ENCODE measurements at places on chromosomes 5 and 9.

DNA sequence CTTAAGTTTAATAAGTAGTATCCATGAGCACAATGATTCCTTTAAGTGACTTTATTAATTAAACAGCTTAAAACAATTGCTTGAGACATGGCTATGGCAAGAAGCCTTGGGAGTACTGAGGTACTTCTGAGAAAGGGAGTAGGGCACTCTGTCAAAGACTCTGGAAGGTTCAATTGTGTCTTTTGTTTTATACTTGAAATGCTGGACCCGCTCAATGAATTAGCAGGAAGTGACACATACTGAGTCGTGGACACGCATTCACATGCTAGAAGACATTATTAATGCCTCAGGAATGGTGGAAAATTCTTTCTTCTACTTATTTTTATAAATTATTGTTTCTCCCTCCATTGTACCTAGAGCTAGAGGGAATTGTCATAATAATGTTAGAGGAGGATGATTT lies 347.3 kb upstream of the ZNF608 start:
- no peak for DNase-seq

- DNase-seq = no peak
Measured at GRCh38 chr9:121720311-121721057, 69.0 kb downstream of the DAB2IP start.

- DNase-seq = no peak
Measured at GRCh38 chr5:74421377-74421776, 219.2 kb downstream of the ENC1 start.

GRCh38 chr5:111584651-111585050 lies 72.3 kb upstream of the STARD4 start:
- DNase-seq = peak; percentile 54

DNA sequence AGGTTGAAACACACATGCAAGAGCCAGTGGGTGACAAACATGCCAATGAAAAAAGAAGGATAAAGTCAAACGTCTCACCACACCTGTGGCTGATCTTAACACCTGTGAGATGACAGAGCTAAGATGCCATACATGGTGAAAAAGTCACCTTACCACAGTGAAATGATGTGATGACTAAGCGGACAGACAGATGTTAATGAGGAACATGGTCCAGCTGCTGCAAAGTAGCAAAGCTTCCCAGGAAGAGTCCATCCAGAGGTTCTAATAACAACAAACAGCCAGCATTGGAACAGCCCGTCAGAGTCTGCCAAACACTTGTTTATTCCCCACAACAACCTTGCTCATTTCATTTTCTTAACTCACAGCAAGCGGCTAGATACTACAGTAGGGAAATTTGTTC lies 1.9 kb downstream of the KIAA1191 start:
- no peak for DNase-seq

DNA sequence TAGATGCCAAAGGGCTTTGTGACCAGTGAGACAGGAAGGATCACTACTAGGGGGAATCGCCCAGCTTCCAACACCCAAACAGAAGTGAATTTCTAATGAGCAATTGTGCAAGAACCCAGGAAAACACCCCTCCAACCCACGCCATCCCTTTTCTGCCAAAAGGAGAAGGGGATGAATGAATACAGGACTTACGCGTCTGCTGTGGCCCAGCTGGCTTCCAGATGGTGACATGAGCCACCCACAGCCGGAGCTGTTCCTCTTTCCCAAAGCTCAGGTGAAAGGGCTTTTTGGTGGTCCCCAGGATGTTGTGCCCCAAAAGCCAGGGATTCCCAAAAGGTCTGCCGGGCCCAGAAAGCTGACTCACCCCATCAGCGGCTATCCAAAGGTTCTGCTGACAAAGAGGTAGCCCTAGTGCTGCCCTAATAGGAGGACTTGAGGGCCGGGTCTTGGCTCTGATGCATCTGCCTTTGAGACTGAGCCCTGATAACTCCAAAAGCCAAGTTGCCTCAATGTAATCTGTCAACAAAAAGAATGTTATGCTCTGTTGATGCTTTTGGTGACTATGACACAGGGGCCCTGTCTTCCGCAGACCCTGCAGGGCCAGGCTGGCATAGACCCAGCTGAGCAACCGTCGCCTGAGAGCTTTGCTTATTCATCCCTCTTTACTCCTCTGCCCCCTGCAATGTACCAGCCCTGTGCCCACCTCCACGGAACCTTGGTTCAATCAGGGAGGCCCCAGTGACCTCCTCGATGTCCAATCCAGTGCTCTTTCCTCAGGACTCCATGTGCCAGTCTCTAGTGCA lies 14.5 kb downstream of the GSN start:
- DNase-seq = no peak

DNA sequence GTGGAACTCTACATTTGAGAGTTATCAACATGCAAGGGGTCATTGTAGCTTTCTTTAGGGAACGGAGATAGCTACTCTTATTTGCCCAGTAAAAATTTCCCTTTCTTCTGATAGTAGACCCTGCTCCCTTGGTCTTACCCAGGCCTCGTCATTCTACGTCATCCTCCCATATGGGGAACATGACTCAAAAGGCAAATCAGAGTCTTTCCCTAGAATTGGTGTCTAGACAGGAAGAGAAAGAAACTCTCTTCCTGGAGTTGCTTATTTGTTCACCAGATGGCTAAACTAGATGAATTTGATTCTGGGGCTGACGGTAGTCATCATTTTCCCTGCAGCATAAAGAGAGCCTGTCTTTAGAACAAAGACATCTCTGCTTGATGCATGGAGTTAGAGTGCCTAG lies 12.2 kb upstream of the SLC38A9 start:
- no peak for DNase-seq

DNA sequence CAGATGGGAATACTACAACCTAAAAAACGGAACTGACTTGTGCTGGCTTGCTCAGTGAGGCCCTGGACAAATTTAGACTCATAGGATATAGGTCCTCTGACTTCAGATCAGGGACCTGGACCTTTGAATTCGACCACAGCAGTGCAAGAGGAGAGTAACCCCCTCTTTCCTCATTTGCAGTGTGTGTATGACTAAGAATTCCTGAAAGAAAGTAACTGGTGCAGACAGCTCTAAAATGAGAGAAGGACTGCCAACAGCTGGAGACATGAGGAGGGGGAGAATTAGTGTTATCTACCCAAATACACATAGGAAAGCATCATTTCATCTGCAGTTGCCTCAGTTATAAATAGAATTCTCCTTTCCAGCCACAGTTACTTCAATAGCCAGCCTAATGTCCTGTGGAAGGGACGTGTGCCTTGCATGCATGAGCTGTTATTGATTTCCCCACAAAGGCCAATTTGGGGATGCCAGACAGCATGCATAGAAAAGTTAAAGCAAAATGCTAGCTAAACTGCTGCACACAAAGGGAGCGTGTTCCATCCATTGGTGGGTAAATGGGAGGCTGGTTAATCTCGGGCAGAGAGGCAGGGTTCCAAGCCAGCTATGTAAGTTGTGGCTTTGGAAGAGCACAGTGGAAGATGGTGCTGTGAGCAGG lies 442.7 kb downstream of the CDK5RAP2 start:
- DNase-seq = no peak

- DNase-seq = no peak
Measured at GRCh38 chr9:137267933-137268355, 9.6 kb upstream of the TOR4A start.

DNA sequence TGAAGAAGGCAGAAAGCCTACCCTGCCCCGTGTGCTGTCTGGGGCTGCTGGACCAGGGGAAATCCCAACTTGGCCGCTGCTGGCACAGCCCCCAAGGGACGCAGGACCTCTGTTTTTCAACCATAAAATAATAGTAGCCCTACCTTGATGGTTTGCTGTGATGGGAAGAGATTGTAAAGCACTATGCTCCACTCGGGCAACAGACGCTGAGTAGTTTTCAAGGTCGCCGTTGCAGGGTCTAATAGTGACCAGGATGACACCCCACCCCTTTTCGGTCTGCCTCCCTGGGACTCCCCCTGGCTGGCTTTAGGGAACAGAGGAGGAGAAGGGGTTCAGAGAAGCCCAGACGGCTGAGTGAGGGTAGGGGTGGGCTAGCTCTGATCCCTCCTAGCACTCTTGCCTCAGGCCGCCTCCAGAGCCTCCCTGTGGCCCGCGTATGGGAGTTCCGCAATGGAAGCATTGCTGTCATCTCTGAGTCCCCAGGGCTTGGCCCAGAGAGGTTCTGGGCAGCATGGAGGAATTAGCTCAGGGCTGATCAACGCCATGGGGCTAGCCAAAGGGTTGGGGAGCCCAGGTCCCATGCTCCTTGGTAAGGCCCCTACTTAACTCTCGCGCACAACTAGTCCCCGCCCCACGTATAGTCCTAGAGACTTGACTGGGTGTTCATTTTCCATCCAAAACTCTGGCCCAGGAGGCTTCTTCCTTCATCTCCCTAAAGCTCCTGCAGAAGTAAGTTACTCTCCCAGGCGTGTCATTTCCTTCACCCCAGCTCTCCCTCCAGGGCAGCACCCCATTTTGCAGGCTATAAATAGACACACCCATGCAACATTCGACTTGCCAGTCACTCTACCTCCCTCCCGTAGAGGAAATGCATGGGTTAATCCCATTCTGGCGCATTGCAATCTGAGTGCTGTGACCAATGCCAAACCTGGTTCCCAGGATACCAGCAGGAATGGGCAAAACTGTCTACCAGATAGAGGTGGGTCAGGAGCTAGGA lies 1.1 kb upstream of the IRF1 start:
- DNase-seq = no peak

GRCh38 chr5:32928761-32929160 lies 217.6 kb downstream of the NPR3 start:
- no peak for DNase-seq

DNA sequence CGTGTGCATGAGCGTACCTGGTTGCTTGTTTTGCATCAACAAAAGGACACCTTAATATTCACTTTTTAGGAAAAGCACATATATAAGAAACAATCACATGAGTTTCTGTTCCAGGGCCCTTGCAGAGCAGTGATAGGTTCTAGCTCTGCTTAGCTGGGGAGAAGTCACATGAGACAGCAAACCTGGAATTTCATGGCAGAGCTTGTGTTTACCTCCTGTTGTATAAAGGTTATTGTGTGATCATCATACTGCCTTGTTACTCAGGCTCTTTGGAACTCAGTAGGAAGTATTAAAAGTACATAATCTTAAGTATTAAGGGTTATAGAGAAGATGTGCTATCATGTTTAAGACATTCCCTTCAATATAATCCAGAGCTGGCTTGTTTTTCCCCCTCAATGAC lies 18.0 kb upstream of the VLDLR start:
- DNase-seq = no peak
